A172 (cell line): ENCODE measurements at places on chromosomes 3 and 15. TPM values are rescaled to one million over a fixed set of nuclear protein-coding genes. Genes with fewer than 3 reads are reported as not detected.

DNASE1L3 gene
- total RNA-seq, result not detected in 2 replicates

- DNase-seq, result no peak
Measured at GRCh38 chr3:43290956-43291355, 4.6 kb downstream of the SNRK start.

GRCh38 chr15:59313641-59314332 lies 58.9 kb downstream of the MYO1E start:
- peak; percentile 42 for DNase-seq

- no peak for DNase-seq
Measured at GRCh38 chr3:171396048-171396447, 64.2 kb downstream of the TNIK start.

LMLN gene
- total RNA-seq, result 3.5 and 5.7 TPM in 2 replicates

DNA sequence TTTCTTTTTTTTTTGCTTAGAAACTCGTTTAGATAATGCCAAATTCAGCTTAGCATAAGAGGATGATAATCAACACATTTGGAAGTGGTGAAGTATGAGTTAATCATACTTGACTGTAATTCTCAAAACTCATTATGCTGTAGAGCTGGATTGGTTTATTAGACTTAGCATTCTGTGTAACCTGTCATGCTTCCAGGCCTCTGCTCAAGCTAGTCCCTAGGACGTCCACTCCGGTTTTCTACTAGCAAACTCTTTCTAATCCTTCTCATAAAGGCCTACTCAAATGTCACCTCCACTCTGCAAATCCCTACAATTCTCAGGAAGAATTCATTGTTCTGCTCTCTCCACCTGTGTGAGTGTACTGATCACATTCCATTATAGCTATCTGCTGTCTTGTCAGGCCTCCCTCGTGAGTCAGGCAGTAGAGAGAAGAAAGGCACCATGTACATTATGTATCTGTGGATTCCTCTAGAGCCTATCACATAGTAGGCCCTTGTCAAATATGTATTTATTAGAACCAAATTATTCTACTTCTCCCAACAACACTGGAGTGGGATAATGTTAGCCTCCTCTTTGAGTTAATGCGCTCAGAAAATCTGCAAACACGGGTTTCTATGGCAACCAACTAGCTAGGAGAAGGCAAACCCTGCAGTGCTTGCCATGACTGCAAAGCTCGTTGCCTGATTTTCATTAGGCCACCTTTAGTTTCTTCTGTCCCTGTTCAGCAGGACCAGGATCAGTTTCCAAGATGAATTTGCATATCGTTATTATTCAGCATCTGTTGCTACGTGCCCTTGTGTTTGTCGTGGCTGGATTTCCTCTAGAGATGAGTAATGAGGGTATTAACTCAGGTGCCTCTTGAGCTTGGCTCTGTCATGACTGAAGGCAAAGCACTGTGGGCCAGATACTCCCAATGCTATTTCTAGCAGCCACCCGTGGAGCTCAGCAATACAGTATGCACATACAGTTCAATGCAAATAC lies 30.7 kb downstream of the ATP13A5 start:
- no peak for DNase-seq

- no peak for DNase-seq
Measured at GRCh38 chr15:89672221-89673164, 6.7 kb downstream of the PLIN1 start.

GRCh38 chr15:93954985-93955571 lies 276.3 kb upstream of the MCTP2 start:
- DNase-seq, result no peak

SUCNR1 gene
- 506 and 549 TPM in 2 replicates for total RNA-seq

- no peak for DNase-seq
Measured at GRCh38 chr3:47803480-47804025, 615 bp downstream of the DHX30 start.

DNA sequence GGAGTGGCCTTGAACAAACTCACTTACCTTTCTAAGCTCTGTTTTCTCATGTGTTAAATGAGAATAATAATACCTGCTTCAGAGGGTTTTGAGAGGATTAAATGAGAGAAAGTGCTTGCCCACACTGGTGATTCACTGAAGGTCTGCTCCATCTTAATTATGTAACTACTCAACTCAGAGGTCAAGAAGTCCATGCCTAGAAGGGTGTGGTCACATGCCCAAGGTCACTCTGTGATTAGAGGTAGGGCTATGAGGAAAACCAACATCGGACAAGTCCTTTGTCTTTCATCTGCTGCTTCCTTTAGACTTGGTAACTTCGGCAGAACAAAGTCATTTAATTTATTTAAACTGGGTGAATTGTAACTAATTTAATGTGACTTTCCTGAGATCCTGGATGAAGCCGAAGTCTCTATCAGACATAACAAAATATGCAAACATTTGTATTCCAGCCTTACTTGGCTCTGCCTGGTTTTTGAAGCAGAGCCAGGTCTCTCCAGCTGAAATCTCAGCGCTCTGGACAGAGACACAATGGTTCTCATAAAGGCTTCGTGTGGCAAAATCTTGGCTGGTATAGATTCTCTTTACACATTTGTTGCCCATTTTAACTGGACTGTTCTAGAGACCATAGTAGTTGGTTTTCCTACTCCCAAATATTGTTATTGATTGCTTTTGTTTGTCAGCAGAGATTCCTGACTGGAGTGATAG lies 3.0 kb downstream of the CHRNA7 start:
- no peak for DNase-seq

DNA sequence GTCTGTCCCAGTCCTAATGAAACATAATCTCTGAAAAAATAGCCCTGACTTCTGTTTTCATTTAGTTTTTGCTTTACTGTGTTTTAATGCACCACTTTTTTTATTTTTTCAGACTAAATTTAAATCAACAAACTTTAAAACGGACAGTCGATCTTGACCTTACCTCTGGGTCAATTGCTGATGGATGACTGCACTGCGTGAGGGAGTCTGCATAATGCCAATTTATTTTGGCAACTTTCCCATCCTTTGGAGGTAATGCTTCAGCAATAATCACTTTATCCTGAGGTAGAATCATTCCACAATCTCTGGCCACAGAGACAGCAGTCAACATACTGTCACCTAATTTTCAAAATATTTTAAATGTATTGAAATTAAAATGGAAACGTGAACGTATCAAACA lies 32.5 kb upstream of the GP5 start:
- no peak for DNase-seq

SLC7A14 gene
- total RNA-seq, result not detected in 2 replicates

- DNase-seq, result peak; percentile 23
Measured at GRCh38 chr15:43314171-43314570, 16.2 kb downstream of the LCMT2 start.

ALPK3 gene
- total RNA-seq, result 0.10 and 0.12 TPM in 2 replicates

- DNase-seq, result no peak
Measured at GRCh38 chr15:48469271-48469670, 138.0 kb downstream of the DUT start.

LTK gene
- 4.3 and 5.2 TPM in 2 replicates for total RNA-seq

SMAD6 gene
- total RNA-seq, result 20.8 and 37.9 TPM in 2 replicates

EPB42 gene
- not detected in 2 replicates for total RNA-seq

- no peak for DNase-seq
Measured at GRCh38 chr15:27361438-27361837, 390.5 kb downstream of the GABRG3 start.

- no peak for DNase-seq
Measured at GRCh38 chr3:44337248-44337785, 1.2 kb upstream of the TCAIM start.
